ENCODE measurements at places on chromosomes 5 and 9. TPM values are rescaled to one million over a fixed set of nuclear protein-coding genes. Genes with fewer than 3 reads are reported as not detected.

RHOBTB3 gene
- polyA plus RNA-seq = 9.7 TPM

DNAJB5 gene
- 5.2 TPM for polyA plus RNA-seq

CDH9 gene
- not detected for polyA plus RNA-seq

LMX1B gene
- not detected for polyA plus RNA-seq

STPG3 gene
- polyA plus RNA-seq = not detected

ANKRD20A1 gene
- 0.20 TPM for polyA plus RNA-seq

OR1J2 gene
- not detected for polyA plus RNA-seq

PCDHB8 gene
- not detected for polyA plus RNA-seq

SLC25A2 gene
- polyA plus RNA-seq = not detected

SIT1 gene
- 65.0 TPM for polyA plus RNA-seq

NOTCH1 gene
- polyA plus RNA-seq = 4.7 TPM

CREB3 gene
- 33.2 TPM for polyA plus RNA-seq

TAF11L5 gene
- polyA plus RNA-seq = not detected

C9orf153 gene
- 1.2 TPM for polyA plus RNA-seq

CNTNAP3 gene
- polyA plus RNA-seq = not detected

GRCh38 chr9:77017505-77017894 is 2.0 kb upstream of the FOXB2 start:
- DNase-seq = no peak

DNA sequence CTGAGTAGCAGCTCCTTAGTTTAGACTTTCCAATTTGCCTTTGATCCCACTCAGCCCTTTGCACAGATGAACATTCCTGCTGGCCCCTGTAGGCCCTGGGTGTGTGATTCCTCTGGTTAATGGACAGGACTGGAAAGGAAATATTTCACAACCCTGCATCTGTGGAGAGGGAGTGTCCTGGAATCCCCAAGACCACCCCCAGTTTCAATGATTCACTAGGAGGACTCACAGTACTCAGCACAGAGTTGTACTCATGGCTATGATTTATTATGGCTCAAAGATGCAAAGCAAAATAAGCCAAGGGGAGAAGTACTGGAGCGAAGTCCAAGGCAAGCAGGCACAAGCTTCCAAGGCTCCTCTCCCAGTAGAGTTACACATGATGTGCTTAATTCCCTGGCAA is 42.4 kb upstream of the TJP2 start:
- no peak for DNase-seq

GRCh38 chr5:7650755-7651154 is 200.2 kb downstream of the CFAP90 start:
- DNase-seq = no peak

DNA sequence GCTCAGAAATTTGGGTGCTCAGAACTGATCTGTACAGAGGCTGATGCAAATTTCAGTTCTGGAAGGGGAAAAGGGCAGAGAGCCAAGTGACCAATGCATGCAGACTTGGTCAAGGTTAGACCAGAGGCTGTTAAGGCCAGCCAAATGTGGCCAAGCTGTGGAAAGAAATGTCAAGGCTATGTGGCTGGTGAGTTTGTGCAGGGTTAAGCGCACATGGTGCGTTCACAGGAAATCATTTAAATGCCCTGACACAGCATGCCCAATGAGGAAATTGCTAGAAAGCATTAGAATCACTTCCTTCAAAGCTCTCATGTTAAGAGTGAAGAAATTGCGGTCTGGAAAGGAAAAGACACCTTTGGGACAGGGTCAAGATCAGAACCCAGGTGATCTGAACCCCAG is 58.0 kb downstream of the PTPN3 start:
- no peak for DNase-seq

DNA sequence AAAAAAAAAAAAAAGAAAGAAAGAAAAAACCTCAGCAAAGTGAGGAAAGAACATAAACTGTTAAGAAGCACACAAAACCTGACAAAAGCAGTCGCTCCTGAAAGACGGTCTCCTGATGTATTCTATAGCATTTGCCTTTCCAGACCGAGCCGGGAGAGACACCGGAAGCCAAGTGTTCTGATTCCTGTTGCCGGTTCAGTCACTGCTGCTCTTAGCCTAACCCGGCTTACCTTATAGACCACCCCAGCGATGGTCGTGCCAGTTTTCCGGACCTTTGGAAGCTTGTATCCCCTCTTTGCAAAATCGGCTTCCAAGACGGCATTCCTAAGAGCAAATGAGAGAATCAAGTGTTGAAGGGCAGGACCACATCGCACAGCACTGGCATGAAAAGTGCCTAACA is 630 bp downstream of the PSMB7 start:
- DNase-seq = no peak

GRCh38 chr5:158756871-158757270 is 342.8 kb downstream of the EBF1 start:
- DNase-seq = no peak

- DNase-seq = no peak
Measured at GRCh38 chr9:17816431-17817027, 237.7 kb downstream of the SH3GL2 start.

GRCh38 chr9:120927269-120928014 is 846 bp upstream of the TRAF1 start:
- no peak for DNase-seq

- no peak for DNase-seq
Measured at GRCh38 chr9:12629067-12629466, 64.1 kb upstream of the TYRP1 start.

- DNase-seq = no peak
Measured at GRCh38 chr9:128712451-128713410, 10.4 kb downstream of the PKN3 start.

DNA sequence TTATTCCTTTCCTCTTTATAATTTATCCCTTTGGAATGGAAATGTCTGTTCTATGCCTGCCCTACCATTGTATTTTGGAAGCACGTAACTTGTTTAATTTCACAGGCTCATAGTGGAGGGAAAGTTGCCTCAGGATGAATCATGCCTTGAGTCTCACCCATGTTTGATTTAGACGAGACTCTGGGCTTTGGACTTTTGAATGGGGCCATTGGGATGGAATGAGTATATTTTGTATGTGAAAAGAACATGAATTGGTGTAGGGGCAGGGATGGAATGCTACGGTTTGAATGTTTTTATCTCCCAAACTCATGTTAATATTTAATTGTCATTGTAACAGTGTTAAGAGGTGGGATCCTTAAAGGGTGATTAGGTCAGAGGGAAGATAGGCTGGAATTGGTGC is 10.3 kb downstream of the FBXW5 start:
- no peak for DNase-seq

GRCh38 chr5:126020770-126021169 is 402.4 kb upstream of the GRAMD2B start:
- no peak for DNase-seq

- no peak for DNase-seq
Measured at GRCh38 chr5:52702877-52703276, 84.8 kb upstream of the ITGA1 start.

GRCh38 chr9:137879052-137879451 is 1.5 kb downstream of the CACNA1B start:
- DNase-seq = no peak

- DNase-seq = no peak
Measured at GRCh38 chr5:95928724-95929253, 32.9 kb downstream of the ELL2 start.

DNA sequence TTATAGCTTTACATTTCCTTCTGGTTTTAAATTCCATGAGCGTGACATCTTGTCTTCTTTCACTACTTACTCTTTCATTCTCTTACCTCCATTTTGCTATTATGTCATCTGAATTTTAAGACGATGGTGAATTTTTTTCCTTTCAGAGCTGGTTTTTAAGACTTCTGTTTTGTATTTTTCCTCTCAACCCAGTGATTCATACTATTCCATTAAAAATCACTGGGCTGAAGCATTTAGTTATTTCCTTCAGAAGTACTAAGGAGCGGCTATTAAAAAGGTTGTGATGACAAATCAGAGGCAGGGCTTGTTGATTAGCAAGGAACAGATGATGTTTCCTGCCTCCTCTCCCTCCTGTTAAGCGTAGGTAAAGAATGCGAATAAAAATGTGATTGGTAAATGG is 16.5 kb downstream of the AGXT2 start:
- DNase-seq = no peak

DNA sequence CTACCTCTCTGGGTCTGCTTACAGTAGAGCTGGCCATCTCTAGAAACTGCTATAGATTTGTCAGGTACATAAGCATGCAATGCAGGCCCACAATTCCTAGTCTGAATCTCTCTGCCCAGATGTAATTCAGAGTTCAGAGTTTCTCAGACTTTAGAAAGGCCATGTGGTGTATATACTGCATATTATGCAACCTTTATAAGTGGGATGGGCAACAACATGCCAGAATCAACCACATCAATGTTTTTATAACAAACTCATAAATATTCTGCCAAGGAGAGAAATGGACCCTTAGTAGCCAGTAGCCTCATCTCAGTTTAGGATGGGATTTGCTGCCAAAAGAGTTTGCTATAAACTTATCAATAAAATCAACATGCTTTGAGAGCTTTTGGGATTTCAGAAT is 78.8 kb downstream of the SLC1A1 start:
- DNase-seq = no peak

DNA sequence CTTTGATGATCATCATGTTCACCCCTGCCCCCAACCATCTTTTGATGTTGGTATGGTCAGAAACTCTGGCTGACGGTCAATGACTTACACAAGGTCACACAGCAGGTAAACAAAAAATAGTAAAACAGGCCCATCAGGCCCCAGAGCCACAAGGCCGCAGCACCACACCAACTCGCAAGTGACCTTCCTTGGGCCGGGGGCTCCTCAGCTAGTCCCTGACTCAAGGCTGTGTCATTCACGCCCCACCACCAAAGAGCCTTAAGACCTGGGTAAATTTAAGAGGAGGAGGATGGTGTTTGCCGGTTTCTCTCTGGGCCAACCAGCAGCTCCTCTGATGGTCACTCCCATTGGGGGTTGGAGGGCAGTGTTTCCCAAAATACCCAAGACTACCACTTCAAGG is 55.8 kb downstream of the PSMB7 start:
- DNase-seq = no peak

Measured in GM12878 (cell line).